Stimulated activated CD4-positive, alpha-beta T cell treated with anti-CD3 and anti-CD28 coated beads, Interleukin-15, amount 100 ng/mL, for 1 hour (primary cell): ENCODE measurements at places on chromosomes 2 and 18.

GRCh38 chr2:236682651-236683422, 113.2 kb downstream of the ACKR3 start:
- no peak for DNase-seq

- peak; percentile 37 for DNase-seq
Observed at GRCh38 chr2:98771721-98772524, 41.0 kb upstream of the MGAT4A start.

DNA sequence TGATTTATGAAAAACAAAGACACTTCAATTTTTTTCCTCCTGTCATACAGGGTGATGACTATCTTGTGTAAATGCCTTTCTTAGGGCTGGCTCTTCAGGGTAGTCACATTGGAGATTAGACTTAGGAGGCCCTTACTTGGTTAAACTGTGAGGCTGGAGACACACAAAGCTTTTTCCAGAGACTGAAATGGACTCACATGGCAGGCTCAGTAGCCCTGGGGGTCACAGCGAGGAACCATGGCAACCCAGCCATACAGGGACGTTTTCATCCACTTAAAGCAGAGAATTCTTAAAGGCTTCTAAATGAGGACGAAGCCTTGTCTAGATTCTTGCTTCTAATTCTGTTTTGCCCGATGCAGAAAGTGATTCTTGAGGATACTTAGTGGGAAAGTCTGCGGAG, 57.3 kb upstream of the ZDBF2 start:
- DNase-seq: no peak

DNA sequence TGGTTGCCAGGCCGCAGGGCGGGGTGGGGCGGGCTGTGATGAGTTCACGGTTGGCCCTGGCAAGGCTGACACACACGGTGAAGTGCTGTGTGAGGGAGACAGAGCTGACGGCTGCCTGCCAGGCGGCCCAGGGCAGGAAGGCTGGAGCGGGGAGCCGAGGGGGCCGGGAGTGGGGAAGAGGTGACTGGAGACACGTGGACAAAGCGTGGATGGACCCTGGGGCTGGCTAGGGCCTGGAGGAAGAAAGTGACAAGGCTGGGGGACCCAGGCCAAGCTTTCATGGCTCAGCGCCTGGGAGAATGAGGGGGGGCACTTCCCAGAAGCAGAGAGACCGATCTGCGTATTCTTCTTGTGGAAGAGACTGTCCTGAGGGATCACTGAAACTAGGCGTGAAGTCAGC, 123.2 kb downstream of the DYSF start:
- no peak for DNase-seq

- no peak for DNase-seq
Observed at GRCh38 chr2:208373460-208374089, 33.0 kb upstream of the PTH2R start.

DNA sequence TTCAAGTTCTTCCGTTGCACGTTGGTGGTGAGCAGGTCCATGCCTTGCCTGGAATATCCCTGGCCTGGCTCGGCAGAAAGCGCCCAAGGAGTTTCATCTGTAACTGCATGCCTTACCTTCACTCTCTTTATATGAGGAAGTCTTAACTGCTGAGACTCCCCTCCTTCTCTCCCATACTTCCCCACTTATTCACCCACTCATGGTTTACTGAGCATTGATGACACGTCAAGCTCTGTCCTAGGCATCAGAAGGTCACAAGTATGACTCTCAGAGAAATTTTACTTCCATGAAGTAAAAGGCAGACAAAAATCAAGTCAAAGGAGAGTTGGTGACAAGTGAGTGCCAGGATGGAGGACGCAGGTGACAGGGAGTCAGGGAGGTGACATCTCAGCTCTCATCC, 68.2 kb downstream of the TBC1D8 start:
- DNase-seq: no peak

- no peak for DNase-seq
Observed at GRCh38 chr2:119592436-119592835, 48.2 kb downstream of the CFAP221 start.

DNA sequence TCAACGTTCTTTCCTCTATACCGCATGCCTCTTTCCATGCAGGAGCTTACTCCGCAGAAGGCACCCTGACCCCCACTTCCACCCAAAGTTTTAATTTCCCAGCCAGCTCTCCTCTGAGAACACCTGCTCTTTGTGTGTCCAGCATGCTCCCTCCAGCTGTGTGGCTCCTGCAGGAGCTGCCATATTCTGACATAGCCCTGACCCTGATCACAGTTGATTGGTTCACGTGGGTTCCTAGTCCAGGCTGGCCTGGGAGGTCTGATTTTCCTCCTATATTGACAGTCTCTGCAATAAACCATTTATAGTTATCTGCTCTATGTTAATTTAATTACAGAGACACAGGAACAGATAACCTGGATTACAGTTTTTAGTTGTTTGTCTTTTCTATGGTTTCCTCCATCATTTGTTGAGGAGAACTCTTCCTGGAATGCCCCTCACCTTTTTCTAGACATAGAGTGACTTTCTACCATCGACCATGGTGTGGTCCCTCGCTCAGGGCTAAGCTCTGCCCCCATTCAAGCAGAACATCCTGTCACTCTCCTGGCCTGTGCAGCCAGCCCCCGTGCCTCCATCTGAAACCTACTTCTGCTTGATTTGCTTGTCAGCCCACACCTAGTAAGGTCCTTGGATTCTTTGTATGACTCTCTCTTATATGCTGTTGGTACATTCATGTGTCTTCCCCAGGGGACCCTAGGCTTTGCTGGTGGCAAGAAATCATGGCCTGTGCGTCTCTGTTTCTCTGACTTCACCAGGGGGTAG, 231.5 kb downstream of the LPIN1 start:
- DNase-seq: no peak

DNA sequence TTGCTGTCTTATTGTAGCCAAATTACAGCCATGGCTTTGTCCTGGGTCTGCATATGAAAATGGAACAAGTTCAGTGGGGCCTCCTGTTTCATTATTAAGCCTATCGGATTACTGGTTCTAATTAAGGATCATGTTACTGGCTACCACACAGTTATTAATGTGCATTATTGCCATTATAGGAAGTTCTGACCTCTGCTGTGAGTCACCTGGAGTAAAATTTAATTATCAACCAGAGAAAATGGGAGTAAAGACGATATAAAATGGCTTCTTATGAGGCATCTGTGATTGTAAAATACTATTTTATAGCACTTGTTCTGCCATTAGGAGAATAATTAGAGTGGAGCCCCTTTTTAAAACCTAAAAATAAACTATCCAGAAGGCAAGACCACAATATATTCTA, 143.3 kb upstream of the ITGB6 start:
- no peak for DNase-seq
